Iris pigment epithelial cell (primary cell): ENCODE measurements at places on chromosomes 5 and 9.

DNA sequence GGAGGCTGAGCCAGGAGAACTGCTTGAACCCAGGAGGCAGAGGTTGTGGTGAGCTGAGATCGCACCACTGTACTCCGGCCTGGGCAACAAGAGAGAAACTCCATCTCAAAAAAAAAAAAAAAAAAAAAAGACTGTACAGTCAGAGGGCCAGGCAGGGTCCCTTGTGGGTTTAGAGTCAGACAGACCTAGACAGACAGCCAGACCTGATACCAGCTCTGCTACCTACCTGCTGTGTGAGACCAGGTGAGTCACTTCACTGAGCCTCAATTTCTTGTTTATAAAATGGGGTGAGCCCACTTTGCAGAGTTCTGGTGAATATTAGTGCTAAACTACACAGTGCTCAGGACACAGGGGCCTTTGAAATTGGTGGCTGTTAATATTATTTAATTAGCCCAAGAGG lies 19.7 kb downstream of the TRIM14 start:
- DNase-seq: no peak

DNA sequence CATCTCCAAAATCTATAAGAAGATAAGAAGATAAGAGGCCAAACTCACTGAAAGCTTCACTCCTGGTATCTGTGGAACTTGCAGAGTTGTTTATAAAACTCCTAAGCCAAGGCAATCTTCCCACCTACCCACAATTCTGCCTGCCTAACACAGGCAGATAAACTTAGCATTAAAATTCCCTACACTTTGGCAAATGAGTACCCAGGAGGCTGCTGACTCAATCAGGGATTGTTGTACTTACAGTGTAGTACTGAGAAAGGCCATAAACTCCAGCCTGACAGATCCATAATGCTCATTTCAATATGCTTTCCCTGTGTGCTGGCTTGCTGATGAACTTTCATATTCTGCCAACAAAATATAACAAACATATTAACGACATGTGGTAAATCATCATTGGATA lies 725.2 kb downstream of the BRINP1 start:
- no peak for DNase-seq

- DNase-seq: no peak
Observed at GRCh38 chr9:13615660-13616490, 336.4 kb upstream of the MPDZ start.

DNA sequence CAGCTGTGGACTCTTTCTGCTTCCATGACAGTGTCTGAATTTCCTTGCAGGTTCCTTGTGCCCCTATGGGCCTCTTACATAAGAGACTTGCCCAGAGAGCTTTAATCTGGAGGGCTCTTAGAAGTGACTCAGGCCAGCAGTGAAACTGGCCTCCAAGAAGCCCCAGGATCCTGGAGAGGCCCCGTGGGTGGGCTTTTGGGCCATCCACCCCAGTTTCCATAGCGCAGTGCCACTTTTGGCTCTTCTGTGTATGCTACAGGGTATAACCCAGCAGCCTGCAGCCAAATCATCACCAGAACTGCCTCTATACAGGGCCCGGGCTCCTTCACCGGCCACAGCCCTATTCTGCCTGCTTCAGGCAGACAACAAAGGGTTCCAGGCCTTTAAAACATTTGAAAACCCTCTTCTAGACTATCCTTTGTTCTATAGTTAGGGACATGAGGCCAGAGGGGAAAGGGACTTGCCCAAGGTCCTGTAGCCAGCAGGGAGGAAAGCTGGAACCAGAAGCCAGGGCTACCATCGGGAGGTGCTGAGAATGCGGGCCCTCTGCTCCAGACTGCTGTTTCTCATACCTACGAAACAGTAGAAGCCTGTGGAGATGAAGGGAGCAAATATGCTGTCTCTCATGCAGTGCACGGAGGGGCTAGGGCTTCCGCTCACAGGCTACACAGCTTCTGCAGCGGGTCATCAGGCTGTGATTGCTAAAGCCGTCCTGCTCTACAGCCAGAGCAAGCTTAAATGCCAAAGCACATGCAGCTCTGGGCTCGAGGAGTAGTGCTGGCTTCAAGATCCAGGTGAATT lies 18.0 kb downstream of the SH3PXD2B start:
- DNase-seq: no peak

GRCh38 chr5:126757713-126758357 lies 19.1 kb upstream of the LMNB1 start:
- DNase-seq: no peak

- peak; percentile 11 for DNase-seq
Observed at GRCh38 chr5:133831491-133832224, 136.8 kb downstream of the C5orf15 start.

DNA sequence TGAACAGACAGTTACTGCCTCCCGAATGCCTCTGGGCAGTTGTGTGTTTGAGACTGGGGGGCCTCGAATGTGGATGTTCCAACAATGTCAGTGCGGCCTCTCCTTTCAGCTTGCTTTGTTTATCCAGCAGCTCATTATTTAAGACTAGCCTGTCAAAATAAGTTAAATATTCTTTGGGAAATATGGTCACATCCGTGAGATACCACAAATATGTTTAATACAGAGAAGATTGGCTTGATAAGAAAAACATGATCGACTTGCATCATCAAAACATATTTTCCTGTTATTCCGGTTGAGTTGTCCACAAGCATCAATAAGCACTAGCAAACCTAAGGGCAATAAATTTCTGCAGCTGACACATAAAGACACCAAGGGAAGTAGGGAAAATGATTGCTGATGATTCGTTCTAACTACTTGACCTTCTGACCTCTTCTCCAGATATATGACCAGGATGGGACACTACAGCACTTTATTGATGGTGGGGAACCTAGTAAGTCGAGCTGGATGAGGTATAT lies 66.5 kb downstream of the PRDM6 start:
- DNase-seq: no peak

- DNase-seq: no peak
Observed at GRCh38 chr5:74396913-74397622, 243.5 kb downstream of the ENC1 start.

GRCh38 chr5:35339616-35340100 lies 109.4 kb upstream of the PRLR start:
- no peak for DNase-seq
